ENCODE measurements at places on chromosomes 12 and 14.

DNA sequence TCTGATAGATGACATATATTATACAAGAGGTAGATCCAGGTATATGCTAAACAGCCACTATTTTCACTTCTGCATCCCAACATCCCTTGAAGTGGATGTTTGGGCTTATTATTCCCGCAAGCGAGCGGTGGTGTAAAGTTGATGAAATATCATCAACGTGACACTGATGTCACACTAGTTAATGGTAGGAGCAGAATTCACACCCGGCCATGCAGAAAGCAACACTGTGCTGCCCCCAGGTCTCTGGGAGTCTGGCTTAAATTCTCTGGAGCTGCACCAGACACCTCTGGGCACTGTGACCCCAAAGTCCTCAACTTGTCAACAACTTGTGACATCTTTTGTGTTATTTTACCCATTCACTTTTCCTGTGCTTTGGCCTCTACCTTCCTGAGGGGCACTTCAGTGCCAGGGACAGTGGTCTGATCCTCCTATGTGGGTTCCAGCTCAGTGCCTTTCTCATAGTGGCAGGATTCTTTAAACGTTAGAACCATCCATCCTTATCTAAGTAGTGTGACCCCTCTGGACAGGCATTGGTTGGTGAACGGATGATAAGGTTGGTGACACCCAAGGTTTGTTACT, 952 bp downstream of the DRAM1 start:
- no peak for DNase-seq

GRCh38 chr12:442235-442884, 17.4 kb upstream of the B4GALNT3 start:
- peak; percentile 21 for DNase-seq

GRCh38 chr14:104689109-104689880, at the start of gene INF2:
Gene INF2 (plus strand): TSS chr14:104689618. CDS start chr14:104701366, 11,748 bp downstream.
- peak; percentile 35 for DNase-seq

- peak; percentile 13 for DNase-seq
Observed at GRCh38 chr12:52203079-52203921, 11.5 kb upstream of the KRT80 start.

DNA sequence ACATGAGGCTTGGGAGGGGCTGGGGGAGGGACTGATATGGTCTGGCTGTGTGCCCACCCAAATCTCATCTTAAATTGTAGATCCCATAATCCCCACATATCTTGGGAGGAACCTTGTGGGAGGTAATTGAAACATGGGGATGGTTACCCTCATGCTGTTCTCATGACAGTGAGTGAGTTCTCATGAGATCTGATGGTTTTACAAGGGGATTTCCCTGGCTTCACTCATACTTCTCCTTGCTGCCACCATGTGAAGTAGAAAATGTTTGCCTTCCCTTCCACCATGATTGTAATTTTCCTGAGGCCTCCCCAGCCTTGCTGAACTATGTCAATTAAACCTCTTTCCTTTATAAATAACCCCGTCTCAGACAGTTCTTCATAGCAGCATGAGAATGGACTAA, 362.9 kb downstream of the PCNX1 start:
- no peak for DNase-seq

DNA sequence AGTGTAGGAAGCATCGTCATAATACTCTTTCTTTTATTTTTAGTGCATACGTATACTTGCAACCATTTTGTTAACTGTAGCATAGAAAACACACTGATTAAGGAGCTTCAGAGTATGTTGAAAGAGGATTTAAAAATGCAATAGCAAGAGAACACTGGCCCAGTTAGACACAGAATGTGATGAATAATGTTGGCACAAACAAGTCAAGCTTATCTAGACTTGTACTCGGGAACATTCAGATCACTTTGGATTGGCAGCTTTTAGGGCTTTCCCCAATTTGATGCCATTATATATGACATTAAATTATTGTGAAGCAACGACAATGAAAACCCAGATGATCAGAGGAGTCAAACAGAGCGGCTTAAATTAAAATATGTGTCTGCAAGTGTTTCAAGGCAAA, 468.1 kb downstream of the PRKD1 start:
- DNase-seq, result no peak

DNA sequence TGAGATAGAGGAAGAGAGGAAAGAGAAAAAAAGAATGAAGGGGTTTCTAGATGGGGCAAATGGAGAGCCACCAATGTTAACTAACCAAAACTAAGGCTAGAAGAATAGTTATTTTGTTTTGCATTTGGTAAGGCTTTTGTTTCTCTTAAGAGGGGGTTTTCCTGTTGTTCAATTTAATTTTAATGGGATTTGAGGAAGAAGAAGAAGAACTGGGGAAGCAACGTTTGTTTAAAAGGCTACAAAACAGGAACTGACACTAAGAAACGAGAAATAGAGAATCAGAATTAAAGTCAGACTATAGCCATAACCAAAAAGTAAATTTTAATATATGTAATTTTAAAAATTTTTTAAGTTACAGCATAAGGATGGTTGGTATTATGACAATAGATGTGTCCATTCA, 13.7 kb downstream of the TXNDC16 start:
- DNase-seq, result no peak

GRCh38 chr14:65297744-65298143, 114.8 kb upstream of the FUT8 start:
- no peak for DNase-seq

DNA sequence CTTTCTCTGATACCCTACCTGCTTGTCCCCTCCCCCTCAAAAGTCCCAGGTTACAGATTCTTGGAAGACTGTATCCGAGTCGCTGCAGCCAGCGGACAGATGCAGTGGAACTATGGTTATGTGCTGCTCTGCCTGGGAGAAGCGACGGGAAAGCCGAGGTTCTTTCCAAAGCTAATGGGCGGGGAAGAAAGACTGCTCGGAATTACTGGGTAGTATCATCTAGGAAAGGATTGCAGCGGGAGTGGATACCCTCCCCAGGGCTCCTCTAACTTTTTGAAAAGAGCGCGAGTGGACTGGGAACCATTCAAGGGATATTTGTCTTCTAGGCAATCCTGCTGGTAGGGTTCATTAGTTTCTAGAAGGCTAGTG, 1.4 kb downstream of the PTHLH start:
- no peak for DNase-seq

- no peak for DNase-seq
Observed at GRCh38 chr14:26008290-26008689, 589.5 kb downstream of the NOVA1 start.

DNA sequence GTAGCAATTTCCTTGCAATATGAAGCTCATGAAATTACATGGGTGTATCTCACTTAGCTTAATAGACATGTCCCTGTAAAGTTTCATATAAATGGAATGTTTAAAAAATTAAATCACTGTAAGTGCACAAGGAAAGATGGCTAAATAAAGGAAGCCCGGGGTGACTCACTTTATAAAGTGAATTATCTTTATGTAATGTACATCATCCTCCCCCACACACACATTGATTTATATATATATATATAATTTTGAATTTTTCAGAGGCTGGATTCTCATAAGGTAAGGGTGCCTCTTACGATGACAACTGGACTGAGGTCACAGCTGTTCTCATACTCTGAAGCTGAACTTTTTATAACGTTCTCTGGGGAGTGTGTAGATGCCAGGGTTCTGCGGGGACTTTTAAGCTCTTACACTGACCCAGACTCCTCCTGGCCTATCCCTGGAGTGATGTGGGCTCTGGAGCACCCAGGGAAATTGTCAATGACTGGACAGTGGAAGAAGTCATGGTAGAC, 108.7 kb upstream of the HIF1A start:
- no peak for DNase-seq

- no peak for DNase-seq
Observed at GRCh38 chr12:132204063-132204792, 60.0 kb downstream of the NOC4L start.

- no peak for DNase-seq
Observed at GRCh38 chr12:28065374-28065773, 92.8 kb upstream of the PTHLH start.

- no peak for DNase-seq
Observed at GRCh38 chr12:45703942-45704341, 25.6 kb upstream of the ARID2 start.

- no peak for DNase-seq
Observed at GRCh38 chr12:18141048-18141982, 51.3 kb upstream of the RERGL start.

DNA sequence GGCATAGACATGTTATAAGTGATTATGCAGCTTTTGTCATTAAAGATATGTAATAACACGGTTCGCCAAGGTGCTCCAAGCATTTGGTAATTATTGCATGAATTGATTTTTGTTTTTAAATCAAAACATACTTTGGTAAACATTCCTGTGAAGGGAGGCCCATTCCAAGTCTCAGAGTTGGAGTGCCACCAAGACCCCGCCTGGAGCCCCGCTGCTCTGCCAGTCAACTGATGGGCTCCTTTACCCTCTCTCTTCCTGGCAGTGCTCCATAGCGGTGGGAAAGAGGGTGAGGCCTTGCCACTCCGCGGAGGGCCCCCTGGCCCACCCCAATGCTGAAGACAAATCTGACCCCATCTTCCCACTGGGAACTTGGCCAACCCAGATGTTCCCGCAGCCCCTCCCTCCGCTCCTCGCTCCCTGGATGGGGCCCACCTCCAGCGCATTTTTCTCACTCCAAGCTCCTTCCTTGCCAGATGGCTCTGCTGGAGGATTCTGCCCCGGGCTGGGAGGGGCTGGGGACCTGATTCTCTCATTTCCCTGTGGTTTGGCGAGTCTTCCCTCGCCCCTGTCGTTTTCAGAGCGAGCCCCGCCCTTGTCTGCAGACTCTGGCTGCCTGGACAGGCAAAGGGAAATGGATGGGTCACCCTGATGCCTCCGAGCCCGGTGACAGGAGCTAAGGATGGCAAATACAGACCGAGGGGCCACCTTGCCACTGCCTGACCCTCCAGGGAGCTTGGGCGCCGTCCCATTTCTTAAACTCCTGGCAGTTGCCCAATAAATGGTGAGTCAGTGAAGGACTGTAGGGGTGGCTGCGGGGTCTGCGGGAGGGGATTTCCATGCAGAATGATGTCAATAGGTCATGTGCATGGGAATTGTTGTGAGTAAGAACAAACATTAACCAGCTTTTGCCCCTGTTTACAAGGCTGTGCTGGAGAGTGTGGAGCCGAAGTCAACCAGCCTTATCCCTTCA, 9.2 kb upstream of the PAPLN start:
- DNase-seq, result no peak

- DNase-seq, result no peak
Observed at GRCh38 chr14:89401241-89401640, 15.8 kb downstream of the FOXN3 start.

DNA sequence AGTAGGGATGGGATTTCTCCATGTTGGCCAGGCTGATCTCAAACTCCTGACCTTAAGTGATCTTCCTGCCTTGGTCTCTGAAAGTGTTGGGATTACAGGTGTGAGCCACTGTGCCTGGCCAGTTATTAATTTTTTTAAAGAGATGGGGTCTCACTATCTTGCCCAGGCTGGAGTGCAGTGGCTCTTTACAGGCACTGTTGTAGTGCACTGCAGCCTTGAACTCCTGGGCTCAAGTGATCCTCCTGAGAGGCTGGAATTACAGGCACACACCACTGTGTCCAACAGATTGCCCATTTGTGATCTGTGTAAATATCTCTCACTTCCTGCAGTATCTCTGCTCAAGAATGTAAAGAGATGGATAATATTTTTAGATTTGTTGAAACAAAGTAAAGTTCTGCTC, 45.9 kb downstream of the PTPN11 start:
- no peak for DNase-seq

DNA sequence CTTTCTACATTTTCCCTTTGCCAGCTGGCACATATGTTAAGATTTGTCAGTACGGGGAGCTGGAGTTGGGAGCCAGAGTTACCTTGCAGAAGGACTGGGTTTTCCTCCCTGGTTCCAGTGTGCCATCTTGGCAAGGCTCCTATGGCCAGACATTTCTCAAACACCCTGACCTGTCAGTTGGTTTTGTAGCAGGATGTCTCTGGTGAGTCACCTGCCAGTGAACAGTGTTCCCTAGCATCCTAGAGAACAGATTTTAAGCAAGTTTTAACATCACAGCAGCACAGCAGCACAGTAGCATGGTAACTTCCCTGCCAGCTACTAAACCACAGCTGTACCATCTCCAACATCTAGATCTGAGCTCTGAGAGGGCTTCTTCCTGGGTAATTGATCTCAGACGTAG, 26.2 kb upstream of the KTN1 start:
- DNase-seq, result no peak

- DNase-seq, result no peak
Observed at GRCh38 chr14:102141797-102142196, 2.1 kb downstream of the WDR20 start.

DNA sequence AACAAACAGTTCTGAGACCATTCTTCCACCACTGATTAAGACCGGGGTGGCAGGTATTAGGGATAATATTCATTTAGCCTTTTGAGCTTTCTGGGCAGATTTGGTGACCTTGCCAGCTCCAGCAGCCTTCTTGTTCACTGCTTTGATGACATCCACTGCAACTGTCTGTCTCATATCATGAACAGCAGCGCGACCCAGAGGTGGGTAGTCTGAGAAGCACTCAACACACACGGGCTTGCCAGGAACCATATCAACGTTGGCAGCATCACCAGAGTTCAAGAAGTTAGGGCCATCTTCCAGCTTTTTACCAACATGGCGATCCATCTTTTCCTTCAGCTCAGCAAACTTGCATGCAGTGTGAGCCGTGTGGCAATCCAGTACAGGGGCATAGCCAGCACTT, 16.9 kb downstream of the AEBP2 start:
- DNase-seq, result no peak

DNA sequence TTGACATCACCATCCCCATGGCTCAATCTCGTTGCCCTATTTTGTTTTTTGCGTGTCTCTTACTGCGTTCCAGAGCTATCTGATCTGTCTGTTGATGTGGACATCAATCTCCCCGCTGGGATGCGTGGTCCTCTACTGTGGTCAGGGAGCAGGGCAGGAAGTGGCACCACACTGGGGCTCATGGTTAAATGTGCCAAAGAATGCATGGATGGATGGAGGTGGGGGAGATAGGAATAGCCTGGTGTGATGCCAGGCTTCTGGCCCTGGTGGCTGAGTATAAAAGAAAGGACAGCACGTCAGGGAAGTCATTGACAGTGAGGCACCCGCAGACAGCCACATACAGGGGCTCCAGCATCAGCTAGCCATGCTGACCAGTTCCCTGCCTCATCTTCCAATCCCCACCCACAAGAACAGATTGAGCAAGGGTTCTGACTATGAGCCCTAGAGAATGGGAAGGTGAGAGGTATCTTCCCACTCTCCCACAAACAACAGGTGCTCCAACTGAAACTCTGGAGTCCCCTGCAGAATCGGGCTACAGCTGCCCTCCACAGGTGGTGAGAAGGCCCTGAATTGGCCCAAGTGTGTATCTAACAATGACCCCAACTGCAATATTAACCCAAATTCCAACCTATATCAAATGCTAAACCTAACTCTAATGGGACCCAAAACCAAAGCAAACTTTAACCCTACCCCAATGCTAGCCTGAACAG, 2.7 kb upstream of the BEGAIN start:
- no peak for DNase-seq

- no peak for DNase-seq
Observed at GRCh38 chr14:22557846-22558220, 31.2 kb downstream of the DAD1 start.

GRCh38 chr12:100229036-100229635, 28.5 kb downstream of the ACTR6 start:
- DNase-seq, result no peak

DNA sequence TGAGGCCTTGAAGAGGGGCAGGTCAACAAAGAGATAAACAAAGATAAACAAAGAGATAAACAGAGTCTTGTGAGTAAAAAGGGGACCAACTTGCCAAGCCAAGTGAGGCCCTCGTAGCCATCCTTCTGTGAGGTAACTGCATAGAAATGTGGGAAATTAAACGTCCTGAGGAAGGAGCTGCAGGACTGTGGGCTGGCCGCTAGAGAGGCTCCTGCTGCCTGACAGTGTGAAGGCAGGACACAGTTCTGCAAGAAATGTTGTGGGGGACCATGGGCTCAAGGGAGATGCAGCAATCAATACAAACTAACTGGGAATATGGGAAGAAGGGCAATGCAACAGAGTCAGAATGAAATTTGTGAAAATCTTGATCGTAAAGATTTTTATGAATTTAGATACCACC, 91.9 kb downstream of the SLC8A3 start:
- no peak for DNase-seq

All from stimulated activated CD4-positive, alpha-beta T cell treated with anti-CD3 and anti-CD28 coated beads, Interleukin-1b, Interleukin-23, amount 100 ng/mL, for 48 hours (primary cell).